GM12892 (cell line): ENCODE measurements at places on chromosomes 3 and 15.

DNA sequence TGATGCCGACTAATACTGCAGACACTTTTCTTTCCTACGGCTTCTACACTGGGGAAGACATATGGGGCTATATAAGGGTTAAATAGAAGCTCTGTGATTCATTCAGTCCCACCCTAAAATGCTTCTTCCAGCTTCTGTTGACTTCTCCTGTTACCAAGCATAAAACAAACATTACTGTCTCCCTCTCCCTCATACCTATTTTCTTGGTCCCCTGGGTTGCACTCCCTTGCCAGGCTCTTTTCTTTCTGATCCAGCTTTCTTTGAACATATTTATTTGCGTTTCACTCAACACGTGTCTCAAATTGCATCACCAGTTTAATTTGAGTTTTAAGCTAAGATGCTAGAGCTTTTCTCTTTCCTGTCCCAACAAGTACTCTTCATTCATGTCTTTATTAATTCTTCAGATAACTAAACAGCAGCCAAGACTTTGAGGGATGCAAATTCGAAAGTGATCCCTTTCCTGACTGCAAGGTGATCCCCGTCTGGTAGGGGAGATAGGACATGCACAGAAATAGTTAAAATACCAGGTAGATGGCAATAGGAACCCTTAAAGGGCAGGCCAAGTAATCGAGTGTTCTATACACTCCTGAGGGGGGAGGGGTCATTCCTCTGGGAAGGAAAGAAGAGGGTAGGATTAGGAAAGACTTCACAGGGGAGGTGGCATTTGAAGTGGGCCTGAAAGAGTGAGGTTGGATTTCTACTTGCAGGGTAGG lies 198.6 kb upstream of the BCL6 start:
- DNase-seq, result no peak

GRCh38 chr15:100878648-100879047 lies 983 bp upstream of the ALDH1A3 start:
- no peak for DNase-seq

DNA sequence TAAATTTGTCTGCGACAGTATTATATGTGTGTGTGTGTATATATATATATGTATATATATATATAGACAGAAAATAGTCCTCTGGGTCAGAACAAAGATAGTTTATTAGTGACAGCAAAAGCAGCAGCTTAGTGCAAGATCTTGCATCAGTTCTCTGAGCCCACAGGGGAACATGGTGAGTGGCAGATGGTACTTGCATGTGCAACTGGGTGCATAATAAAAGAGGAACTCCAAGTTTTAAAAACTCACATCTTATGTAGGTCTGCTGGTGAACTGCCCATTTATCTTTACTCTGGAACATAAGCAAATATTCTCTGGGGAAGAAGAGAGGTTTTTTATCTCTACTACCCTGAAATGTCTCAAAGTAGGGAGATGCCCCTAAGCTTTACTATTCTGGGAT lies 276.4 kb downstream of the POLQ start:
- DNase-seq, result no peak

- DNase-seq, result no peak
Observed at GRCh38 chr15:98333251-98333650, 315.1 kb upstream of the IGF1R start.

- DNase-seq, result no peak
Observed at GRCh38 chr3:106877627-106878026, 499.6 kb upstream of the CCDC54 start.

- DNase-seq, result no peak
Observed at GRCh38 chr3:195738274-195739044, 17.7 kb downstream of the MUC20 start.

GRCh38 chr3:15307580-15307979 lies 24.8 kb downstream of the SH3BP5 start:
- DNase-seq, result no peak

GRCh38 chr15:29666241-29666640 lies 156.0 kb downstream of the TJP1 start:
- DNase-seq, result no peak

GRCh38 chr15:75171408-75171807 lies 30.3 kb upstream of the C15orf39 start:
- DNase-seq, result no peak

- no peak for DNase-seq
Observed at GRCh38 chr3:197375001-197375441, 76.6 kb upstream of the DLG1 start.

- DNase-seq, result no peak
Observed at GRCh38 chr3:187989575-187990153, 164.3 kb upstream of the LPP start.

- peak; percentile 47 for DNase-seq
Observed at GRCh38 chr3:69739204-69740102, at the start of gene MITF. Gene MITF (plus strand): TSS chr3:69739464. CDS start chr3:69739598, 134 bp downstream.

DNA sequence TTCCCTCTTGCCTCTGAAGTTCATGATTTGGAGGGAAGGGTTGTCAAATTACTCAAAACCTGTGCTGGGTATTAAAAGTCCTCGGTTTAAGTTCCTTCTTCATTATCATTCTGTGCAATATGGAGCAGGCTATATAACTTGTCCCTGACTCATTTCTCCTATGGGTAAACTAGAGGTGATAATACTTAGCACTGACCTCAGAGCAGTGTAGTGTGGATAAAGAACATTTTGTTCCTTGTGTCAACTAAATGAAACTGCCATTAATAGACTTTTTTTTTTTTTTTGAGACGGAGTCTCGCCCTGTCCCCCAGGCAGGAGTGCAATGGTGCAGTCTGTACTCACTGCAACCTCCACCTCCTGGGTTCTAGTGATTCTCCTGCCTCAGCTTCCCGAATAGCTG lies 2.2 kb upstream of the BBX start:
- DNase-seq, result no peak

DNA sequence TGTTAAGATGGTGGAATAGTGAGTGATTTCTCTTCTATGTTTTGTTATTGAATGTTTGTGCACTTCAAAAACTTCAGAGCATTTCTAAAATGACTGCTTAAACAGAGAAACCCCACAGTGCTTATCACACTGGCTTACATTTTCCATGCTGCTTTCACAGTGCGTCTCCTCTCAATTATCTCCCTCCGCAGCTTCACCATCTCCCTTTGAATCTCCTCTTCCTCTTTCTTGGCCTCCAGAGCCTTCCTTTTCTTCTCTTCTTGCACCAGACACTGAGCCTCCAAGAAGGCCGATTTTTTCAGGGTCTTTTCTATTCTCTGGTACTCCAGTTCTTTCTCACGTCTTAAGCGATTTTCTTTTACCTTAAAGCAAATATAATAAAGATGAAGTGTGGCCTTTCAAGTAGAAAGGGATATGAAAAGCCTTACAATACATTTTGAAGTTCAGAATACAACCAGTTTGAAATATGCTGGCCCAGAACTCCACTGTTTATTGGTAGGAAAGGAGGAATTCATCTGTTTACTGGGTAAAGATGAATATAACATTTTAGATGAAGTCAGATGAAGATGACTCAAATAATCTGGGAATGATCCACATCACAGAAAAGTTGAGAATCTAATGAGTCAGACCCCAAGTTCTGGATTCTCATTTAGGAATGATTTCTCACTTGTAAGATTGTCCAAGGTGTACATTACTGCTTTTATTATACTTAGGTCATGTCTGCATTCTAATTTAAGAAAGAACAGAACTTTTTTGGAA lies 21.4 kb downstream of the CCDC191 start:
- DNase-seq, result no peak

GRCh38 chr3:145088917-145089316 lies 1072.1 kb downstream of the PLOD2 start:
- DNase-seq, result no peak

- DNase-seq, result no peak
Observed at GRCh38 chr3:9068051-9068450, 104.8 kb upstream of the RAD18 start.

DNA sequence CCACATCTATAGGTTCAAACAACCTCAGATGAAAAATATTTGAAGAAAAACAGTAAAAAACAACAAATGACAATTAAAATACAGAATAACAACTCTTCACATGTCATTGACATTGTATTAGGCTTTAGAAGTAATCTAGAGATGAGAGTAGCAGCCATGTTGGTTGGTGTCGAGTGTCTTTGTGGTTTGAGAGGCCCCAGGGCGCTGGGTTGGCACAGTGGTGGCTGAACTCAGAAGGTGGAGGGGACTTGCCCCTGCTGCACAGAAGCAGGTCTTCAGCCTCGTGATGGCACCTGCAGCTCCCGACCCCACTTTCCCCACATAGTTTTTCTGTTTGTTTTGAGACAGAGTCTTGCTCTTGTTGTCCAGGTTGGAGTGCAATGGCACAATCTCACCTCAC lies 187.2 kb downstream of the OSBPL10 start:
- no peak for DNase-seq

DNA sequence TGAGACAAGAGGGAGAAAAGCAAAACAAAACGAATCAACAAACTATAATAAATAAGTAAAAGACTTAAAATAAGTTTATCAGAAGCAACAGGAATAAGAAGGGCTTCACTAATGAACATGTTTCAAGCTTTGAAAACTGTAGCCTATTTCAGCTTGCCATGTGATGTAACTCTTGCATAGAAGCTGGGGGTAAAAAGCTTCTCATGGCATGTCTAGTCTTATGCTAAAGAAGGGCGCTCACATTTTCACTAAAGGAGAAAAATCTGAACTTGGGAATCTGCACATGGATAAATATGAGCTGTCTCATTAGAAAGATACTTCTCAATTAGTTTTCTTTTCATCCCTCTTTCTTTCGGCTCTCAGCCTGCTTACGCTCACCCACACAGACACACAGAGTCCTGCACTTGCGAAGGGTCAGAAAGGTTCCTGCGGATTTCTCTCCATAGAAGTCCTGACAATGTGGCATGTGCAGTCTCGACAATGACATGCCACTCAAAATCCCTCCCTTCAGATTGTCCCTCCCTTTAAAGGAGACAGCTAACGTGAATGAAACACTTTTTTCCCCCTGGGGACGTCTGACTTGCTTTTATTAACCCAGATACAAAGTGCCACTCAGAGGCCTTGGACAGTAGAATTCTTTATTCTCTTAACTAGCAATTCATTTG lies 568.9 kb upstream of the NR2F2 start:
- DNase-seq, result no peak

GRCh38 chr3:156353563-156353962 lies 201.4 kb downstream of the SSR3 start:
- no peak for DNase-seq

DNA sequence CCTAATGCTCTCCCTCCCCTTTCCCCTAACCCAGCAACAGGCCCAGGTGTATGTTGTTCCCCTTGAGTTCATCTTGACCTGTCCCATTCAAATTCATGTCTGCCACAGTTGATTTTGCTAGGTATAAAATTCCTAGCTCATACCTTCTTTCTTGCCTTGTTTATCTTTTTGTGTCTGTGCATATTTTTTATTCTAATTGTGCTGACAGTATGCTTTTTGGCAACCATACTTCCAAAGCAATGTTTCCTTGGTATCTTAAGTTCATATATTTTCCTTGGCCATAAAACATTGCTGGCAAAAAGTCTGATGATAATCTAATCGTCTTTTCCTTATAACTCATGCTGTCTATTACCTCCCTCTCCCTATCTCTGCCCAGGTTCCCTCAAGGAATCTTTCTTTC lies 15.5 kb downstream of the LNP1 start:
- no peak for DNase-seq

- no peak for DNase-seq
Observed at GRCh38 chr3:30657914-30658313, 51.5 kb downstream of the TGFBR2 start.
